ENCODE measurements at places on chromosomes 13 and 19.

GRCh38 chr13:24540236-24541126, 27.9 kb upstream of the PARP4 start:
- no peak for DNase-seq

- DNase-seq: no peak
Measured at GRCh38 chr13:39699274-39699673, 43.8 kb downstream of the COG6 start.

DNA sequence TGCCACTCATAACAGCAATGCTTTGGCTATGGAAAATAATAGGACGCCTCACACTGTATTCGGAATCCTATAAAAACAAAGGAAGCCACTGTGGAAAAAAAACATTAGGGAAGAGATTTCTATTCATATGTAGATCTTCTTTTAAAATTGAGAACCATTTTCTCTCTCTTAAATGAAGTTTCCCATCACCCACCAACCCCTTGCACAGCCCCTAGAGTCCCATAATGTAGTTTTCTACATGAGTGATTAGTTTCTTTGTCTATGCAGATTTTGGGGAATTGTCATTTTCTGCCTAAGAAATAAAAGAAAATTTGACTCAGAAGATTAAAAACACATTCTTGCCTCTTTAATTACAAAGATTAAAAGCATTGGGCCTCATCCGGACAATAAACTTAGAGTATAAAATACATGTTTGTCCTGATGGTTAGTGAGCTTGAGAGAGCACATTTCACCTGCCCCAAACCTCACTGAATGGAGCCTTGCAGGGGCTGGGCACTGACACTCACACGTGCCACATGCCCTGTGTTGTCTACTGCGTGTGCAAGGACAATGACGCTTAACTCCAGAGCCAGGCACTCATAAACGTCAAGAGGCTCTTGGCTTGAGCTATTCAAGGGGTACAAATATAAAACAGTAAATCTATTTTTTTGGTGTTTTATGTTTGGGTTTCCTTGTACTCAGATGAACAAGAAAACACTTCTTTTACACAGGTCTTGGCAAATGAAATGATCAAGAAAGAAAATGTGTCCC, 40.0 kb upstream of the KL start:
- no peak for DNase-seq

- DNase-seq: no peak
Measured at GRCh38 chr13:40539576-40540327, 126.7 kb downstream of the FOXO1 start.

- peak; percentile 94 for DNase-seq
Measured at GRCh38 chr19:33396701-33397535, 23.4 kb downstream of the CEBPG start.

DNA sequence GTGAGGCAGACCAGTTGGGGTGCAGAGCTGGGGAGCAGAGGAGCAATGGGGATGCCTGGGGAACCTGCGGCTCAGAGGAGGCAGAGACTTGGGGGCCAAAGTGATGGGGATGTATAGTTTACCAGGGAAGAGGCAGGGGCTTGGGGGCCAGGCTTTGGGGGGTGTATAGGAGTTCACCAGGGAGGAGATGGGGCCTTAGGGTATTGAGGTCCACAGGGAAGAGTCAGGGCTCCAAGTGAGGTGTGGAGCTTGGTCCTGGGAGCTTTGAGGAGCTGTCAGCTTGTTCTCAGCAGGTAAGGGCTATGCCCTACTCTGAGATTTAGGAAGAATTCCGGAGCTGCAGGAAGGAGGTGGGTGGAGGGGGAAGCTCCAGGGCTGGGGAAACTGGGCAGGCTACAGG, 10.8 kb downstream of the TNFAIP8L1 start:
- no peak for DNase-seq

DNA sequence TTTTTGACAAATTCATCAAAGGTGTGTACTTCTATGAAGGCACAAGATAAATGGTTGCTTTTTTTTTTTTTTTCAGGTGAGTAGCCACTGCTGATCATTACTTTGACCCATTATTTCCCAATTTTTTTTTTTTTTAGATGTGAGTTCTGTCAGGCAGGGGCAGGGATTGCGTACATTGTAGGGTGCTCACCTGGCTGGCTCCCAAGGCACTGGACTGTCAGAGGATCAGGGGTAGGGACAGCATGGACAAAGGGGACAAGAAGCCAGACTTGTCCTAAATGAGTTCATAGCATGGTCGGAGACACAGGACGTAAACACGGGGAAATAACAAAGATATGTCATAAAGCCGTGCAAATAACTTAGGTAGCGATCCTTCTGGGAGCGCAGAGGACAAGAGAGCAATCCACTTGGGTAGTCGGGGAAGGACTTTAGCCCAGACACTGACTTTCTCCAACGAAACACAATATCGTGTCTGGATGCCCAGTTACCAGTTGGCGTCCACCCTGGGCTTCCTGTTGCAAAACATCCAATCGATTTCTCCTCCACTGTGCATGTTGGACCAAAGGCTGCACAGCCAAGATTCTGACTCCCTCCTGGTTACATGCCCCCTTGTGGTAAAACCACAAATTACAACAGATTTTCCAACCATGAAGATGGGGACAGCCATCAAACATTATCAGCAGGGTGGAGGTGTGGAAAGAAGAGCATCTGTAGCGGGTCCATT, 27.5 kb upstream of the KATNAL1 start:
- DNase-seq: peak; percentile 66

DNA sequence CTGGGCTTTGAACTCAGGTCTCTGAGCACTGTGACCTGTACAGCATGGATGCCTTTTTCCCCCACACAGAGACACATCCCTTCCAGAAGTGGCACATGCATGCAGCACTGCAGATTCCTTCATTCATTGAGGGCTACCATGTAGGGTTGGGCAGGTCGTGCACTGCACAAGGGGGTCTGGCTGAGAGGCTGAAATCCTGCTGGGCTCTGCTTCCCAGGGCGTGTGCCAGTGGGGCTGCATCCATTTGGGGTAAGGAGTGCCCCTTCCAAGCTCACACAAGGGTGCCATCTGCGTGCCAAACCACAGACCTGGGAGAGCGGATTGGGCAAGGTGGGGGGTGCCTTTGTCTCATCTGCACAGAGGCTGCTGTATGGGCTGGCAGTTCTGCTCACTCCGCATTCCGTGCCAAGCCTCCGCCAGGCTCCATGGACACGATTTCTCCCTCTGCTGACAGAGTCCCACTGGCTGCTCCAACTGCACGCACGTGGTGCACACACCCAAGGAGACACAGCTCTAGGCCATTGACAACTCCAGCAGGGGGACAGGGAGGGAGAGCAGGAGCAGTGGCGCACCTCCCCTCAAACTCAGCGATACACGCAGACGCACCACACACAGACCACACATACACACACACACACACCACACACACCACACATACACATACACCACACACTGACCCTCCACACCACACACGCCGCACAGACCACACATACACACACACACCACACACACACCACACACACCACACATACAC, 4.5 kb upstream of the SHISA7 start:
- no peak for DNase-seq

GRCh38 chr19:53394522-53394973, 401 bp upstream of the ZNF765 start:
- peak; percentile 31 for DNase-seq

DNA sequence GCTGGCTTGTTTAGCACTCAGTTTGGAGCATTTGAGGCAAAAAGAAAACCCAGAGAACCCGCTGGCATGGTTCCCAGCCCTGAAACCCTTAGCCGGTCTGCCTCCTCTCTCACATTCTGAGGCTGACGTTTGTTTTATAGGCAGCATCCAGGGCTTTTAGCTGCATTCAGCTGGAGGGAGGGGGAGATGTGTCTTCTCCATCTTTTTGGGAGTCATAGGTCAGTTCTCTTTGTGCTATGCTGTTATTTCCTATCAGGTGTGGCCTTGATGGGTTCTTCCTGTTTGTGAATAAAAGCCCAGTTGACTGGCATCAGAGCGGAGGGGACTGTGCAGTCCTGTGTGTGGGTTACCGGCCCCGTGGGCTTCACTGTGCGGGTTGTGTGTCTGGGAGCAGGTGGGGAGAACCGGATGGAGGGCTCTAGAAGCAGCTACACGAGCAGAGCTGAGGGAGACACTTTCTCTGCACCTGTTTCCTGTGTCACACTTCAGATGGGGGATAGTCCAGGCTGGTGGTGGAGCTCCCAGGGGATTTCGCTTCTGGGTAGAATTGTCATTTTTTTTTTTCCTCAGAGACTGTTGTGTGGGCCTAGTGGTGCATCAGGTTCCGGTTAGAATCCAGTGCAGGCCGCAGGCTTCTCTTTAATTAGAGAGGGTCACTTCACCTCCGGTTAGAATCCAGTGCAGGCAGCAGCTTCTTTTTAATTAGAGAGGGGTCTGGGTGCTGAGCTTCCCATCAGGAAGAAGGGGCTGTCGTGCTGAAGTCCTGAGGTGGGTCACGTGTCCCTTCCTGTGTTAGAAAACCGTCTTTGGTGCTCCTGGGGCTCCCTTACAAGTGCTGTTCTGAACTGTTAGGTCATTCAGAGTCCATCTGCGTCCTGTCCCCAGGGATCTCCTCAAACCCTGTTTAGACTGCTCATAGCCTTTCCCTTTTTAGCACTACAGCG, 69.6 kb downstream of the ARHGEF7 start:
- DNase-seq: no peak

- DNase-seq: peak; percentile 87
Measured at GRCh38 chr19:343941-344624, 513 bp downstream of the MIER2 start.

GRCh38 chr13:89852570-89852969, 1494.9 kb upstream of the MIR17HG start:
- no peak for DNase-seq

- DNase-seq: no peak
Measured at GRCh38 chr19:44712864-44713515, 14.0 kb downstream of the CEACAM16 start.

- DNase-seq: no peak
Measured at GRCh38 chr13:25489238-25489637, 117.5 kb downstream of the ATP8A2 start.

- DNase-seq: peak; percentile 74
Measured at GRCh38 chr19:53865918-53866864, 1.5 kb upstream of the MYADM start.

GRCh38 chr13:23921451-23921888, 24.2 kb upstream of the C1QTNF9B start:
- DNase-seq: no peak

GRCh38 chr19:10654610-10655456, 687 bp downstream of the ILF3 start:
- peak; percentile 70 for DNase-seq

DNA sequence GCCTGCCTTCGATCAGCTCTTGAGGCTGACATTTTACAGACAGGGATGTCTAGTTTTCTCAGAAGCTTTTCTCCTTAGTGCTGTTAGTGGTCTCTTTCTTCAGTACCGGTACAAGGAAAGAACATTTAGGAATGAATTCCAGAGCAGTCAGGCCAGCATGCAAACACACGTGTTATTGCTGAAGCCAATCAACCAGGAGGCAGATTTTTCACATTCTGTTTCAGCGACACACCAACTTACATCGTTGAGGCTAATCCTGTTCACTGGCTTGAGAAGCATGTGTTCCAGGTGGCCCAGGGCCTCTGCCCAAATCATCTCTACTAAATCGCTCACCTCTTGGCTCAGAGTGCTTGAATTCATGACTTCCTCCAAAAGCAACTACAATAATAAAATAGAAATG, 19.2 kb downstream of the PARP4 start:
- DNase-seq: no peak

GRCh38 chr13:31476753-31477152, 262.6 kb upstream of the RXFP2 start:
- DNase-seq: no peak

GRCh38 chr19:39017026-39017425, 15.3 kb downstream of the FBXO27 start:
- DNase-seq: no peak

GRCh38 chr13:24306632-24307031, 2.7 kb upstream of the C1QTNF9 start:
- no peak for DNase-seq

DNA sequence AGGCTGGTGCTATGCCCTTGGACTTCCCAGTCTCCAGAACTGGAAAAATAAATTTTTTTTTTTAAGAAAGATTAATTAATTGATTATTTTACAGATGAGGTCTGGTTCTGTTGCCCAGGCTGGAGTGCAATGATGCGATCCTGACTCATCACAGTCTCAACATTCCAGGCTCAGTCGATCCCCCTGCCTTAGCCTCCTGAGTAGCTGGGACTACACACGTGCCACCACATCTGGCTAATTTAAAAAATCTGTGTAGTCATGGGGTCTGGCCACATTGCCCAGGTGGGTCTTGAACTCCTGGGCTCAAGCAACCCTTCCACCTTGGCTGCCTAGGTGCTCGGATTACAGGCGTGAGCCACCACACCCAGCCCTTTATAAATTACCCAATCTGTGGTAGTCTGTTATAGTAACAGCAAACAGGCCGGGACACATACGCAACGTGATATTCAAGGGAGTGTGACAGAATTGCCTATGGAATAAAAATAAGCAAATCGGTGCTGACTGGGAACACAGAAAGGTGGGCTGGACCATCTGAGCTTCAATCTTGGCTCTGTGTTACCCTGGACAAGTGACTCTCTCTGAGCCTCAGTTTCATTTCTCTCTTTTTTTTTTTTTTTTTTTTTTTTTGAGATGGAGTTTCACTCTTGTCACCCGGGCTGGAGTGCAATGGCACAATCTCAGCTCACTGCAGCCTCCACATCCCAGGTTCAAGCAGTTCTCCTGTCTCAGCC, 42.8 kb downstream of the PIN1 start:
- DNase-seq: no peak

DNA sequence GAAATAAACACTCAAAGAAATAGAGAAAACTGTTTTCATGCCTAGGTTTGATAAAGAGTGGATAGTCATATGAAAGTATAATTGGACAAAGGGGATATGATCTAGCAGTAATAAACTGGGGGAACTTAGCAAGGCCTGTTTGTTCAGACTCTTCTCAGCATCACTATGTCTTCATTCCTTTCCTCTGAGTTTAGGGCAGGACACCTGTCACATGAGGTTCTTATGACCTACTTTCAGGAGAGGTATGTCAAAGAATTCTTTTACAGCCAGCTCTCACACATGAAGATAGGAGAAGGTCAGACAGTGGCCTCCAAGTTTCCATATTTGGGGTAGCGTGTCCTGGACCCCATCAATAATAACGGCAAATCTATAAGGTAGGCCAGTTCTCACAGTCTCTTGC, 11.4 kb upstream of the RFXAP start:
- no peak for DNase-seq

- no peak for DNase-seq
Measured at GRCh38 chr19:22515435-22515834, 93.3 kb upstream of the ZNF98 start.

- no peak for DNase-seq
Measured at GRCh38 chr13:98959786-98960605, 17.9 kb downstream of the DOCK9 start.

DNA sequence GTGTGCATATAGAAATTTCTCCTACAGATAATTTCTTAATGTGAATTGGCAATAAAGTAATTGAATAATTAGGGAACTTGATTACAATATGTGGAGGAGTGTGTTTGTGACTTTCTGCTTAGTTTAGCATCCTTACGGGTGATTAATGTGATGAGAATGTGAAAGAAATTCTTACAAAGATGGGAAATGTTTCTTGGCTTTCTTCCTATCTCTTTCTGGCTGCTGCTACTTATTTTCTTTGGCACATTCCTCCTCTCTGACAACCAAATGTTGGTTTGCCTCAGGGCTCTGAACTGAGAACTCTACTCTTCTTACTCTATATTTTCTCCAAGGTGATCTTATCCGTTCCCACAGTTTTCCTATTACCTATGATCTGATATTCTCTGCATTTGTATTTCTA, 300.1 kb downstream of the TBC1D4 start:
- DNase-seq: no peak

Measured in HuH-7.5 (cell line).